NCI-H1436 (cell line): ENCODE measurements at places on chromosomes 6 and 20.

- no peak for DNase-seq
Measured at GRCh38 chr20:9409352-9409751, 105.0 kb upstream of the LAMP5 start.

DNA sequence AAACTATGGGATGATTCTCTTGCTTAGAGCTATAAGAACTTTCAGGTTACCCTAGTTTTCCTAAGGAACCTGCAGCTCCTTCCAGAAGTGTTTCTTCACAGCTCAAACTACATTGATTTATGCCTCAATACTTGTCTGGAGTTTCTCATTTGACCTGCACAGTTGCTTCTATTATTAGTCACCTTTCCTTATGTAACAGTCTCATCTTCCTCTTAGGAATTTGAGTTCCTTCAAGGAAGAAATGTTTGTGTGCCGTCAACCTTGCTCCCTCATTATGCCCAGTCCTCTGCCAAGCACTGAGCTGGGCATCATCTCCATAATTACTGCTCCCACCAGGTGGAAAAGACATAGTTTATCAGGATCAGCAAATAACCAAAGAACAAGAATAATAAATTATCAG, 466.4 kb downstream of the PKHD1 start:
- DNase-seq, result no peak

GRCh38 chr6:73073238-73073637, 152.1 kb downstream of the KHDC1L start:
- no peak for DNase-seq

- no peak for DNase-seq
Measured at GRCh38 chr20:58944610-58945009, 36.4 kb upstream of the NELFCD start.

GRCh38 chr6:4805553-4806336, 29.5 kb downstream of the CDYL start:
- peak; percentile 2 for DNase-seq

GRCh38 chr6:134676307-134677281, 273.3 kb downstream of the ALDH8A1 start:
- DNase-seq, result peak; percentile 47

- DNase-seq, result no peak
Measured at GRCh38 chr20:32611868-32612267, 26.7 kb upstream of the NOL4L start.

- DNase-seq, result peak; percentile 56
Measured at GRCh38 chr6:56955171-56956155, 556 bp downstream of the BEND6 start.

DNA sequence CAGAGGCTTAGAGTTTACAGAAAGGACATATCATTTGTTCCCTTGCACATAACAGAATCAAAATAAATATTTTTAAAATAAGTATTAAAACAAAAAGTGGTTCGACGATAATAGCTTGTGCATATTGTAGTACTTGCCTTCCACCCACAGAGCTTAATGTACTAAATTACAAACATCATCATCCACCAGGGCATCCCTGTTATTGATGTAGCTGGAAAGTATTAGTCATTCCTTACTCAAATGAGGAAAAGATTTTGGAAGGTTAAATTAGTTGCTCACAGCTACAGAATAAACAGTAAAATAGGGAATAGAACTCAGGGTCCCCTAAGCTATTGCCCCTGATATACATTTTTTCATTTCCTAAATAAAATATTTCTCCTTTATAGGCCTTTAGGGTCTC, 150.3 kb downstream of the PTPRK start:
- DNase-seq, result no peak

GRCh38 chr6:127956260-127956888, 55.5 kb upstream of the THEMIS start:
- DNase-seq, result no peak

- no peak for DNase-seq
Measured at GRCh38 chr6:5174756-5175549, 85.8 kb downstream of the LYRM4 start.

DNA sequence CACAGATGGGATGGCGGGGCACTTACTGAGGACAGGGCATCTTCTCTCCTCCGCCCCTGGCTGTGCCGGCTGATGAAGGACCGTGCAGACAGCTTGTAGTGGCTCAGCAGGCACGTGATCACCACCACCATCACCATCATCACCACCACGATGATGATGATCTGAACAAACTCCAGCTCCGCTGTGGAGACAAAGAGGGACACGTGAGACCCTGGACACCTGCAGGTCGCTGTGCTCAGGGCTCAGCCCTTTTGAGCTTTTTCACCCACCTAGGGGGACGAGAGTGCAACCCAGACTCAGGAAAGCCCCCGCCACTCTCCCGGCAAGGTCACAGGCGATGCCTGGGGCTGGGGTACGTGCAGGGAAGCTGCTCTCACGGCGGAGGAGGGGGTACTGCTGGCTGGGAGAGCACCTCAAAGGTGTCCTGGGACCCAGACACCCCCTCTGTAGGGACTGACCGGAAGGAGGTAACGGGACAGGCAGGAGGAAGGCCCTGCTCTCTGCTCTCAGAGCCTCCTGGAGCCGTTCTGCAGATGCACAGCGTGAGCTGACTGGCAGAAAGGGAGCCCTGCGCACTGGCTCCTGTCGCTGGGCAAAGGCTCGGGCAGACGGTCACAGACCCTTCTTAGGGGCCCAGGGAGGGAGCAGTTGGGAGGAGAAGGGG, 39.4 kb upstream of the ZBP1 start:
- DNase-seq, result no peak

GRCh38 chr6:42938987-42939809, 9.9 kb downstream of the CNPY3 start:
- no peak for DNase-seq

- no peak for DNase-seq
Measured at GRCh38 chr6:157135691-157136090, 187.6 kb downstream of the TMEM242 start.

- DNase-seq, result no peak
Measured at GRCh38 chr20:50819349-50819748, 24.5 kb downstream of the BCAS4 start.

- DNase-seq, result no peak
Measured at GRCh38 chr6:52965380-52965779, 29.7 kb downstream of the GSTA4 start.

DNA sequence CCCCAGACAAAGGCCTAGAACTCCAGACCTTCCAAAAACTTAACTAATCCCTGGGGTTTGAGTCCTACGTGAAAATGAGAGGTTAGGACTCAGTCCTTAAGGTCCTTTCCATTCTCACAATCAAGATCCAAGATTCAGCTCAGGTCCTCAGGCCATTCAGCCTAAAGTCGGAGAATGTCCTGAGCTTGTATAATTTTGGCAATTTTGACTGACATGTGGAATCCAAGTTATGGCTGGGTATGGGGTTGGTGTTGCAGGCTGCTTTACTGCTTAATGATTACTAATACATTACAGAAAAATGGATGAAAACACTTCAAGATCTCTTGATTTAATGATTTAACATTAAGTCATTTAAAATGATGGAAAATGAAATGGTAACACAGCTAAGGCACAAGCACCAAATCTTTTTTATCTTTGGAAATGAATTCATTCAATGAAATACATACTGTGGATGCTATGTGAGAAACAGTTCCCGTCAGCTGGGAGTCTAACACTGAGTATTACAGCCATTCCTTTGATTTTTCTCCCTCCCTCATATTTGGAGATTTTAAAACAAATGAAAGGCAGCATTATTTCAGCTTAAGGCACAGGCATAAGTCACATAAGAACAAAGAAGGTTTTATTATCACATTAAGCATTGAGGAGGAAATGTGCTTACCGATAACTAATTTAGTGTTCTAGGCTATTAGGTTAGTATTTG, 1.3 kb downstream of the ARHGAP18 start:
- DNase-seq, result no peak

GRCh38 chr6:26311012-26311384, 54.0 kb upstream of the BTN3A2 start:
- DNase-seq, result no peak

- no peak for DNase-seq
Measured at GRCh38 chr20:47319517-47320252, 36.8 kb downstream of the ZMYND8 start.
